ENCODE measurements at places on chromosomes 7 and 10. TPM values are rescaled to one million over a fixed set of nuclear protein-coding genes. Genes with fewer than 3 reads are reported as not detected.

The ZNF862 gene
- 11.8 TPM for polyA plus RNA-seq

The PLXNA4 gene
- 0.05 TPM for polyA plus RNA-seq

The SPDYE16 gene
- polyA plus RNA-seq = not detected

GRCh38 chr10:6563075-6563474 lies 17.0 kb downstream of the PRKCQ start:
- DNase-seq = no peak

GRCh38 chr10:112433136-112433535 lies 13.6 kb downstream of the ZDHHC6 start:
- no peak for DNase-seq

DNA sequence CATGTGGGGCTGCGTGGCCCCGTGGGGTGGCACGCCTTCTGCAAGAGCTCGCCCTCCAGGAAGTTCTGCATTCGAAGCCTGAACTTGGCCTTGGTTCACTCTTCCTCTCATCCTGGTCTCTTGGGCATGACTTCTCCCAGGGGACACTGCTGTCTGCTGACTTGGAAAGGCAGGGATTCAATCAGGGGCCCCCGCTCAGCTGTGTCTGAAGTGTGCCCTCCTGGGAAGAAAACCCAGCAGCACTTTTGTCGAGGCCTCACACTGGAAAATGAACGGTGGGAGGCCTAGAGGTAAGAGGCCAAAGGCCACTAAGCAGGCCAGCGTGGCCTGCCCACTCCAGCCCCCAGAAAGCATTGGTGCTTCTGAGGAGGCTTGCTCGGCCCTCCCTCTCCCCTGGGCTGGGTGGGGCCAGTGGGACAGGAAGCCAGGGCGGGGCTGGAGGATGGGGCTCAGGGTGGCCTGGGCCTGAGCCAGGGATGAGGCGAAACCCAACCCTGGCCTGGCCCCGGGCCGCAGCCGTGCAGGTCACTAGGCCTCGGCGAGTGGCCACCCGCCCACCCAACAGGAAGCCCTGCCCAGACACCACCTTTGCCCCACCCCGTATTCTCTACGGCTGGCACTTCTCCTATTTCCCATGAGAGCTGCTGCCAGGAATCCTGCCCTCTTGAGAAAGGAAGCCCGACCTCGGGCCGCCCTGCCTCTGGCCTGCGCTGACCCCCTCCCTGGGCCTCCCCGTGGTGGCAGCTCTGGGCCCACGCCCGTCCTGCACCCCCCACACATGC lies 81.1 kb downstream of the ZMIZ1 start:
- no peak for DNase-seq

DNA sequence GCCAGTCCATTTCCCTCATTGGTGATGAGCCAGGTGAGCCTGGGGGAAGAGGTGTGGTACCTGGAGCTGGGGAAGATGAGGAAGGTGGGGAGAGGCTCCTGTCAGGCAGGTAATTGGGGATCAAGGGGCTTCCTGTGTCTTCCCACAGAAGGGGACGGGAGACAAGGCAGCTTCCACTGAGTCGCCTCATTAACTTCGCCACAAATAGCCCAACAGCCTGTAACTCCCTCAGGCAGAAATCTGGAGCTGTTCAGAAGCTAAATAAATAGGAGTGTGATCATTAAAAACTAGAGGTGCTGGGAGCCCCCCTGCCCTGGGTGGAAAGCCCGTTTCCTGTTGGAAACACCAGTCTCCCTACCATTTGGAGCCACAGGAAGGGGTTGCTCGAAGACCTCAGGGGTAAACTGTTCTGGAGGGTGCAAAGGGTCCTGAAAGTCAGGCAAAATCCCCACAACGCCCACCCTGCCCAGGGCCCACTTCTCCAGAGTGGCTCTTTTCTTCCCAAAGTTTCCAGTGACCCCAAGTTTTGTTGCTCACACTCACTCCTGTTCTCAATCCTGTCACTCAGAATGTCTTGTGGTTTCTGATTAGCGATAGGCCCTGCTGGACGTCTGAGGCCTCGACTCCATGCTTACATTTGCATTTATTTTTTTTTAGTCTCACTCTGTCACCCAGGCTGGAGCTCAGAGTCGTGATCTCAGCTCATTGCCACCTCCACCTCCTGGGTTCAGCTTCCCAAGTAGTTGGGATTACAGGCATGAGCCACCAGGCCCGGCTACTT lies 25.7 kb downstream of the UNC5B start:
- DNase-seq = no peak

DNA sequence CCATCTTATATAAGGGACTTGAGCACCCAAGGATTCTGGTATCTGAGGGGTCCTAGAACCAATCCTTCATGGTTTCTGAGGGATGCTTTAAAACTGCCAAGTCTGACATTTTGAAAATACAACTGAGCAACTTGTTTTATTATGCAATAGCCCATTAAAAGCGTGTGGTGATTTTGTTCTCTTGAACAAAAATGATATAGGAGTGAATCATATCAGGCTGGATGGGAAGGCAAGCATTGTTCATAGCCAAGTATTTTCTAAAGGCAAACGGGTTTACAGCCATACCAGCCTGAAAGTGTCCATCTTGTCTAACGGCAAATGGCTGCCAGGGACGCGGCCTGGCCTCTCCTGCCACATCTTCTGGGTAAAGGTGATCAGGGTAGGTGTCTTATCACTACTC lies 23.4 kb downstream of the RPP38 start:
- DNase-seq = no peak

- DNase-seq = peak; percentile 62
These were observed 538.5 kb downstream of the HTR7 start for GRCh38 chr10:90319188-90319914.

DNA sequence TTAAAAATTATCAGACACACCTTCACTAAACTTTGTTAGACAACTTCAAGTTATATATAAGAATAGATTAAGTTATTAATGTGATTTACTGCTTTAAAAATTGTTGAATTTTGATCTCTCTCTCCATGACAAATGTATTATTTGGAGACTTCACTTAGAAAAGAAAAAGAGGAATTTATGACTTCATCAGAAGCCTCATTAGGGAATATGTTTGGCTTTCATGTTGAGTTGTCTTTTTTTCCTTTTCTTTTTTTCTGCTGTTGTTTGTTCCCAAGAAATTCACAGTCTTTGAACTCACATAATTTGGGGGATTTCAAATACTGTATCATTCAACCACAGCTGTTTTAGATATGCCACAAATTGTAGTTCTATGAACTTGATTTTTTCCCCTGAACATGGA lies 149.5 kb downstream of the PPP1R9A start:
- no peak for DNase-seq

GRCh38 chr7:129371487-129371886 lies 62.7 kb upstream of the STRIP2 start:
- DNase-seq = no peak

DNA sequence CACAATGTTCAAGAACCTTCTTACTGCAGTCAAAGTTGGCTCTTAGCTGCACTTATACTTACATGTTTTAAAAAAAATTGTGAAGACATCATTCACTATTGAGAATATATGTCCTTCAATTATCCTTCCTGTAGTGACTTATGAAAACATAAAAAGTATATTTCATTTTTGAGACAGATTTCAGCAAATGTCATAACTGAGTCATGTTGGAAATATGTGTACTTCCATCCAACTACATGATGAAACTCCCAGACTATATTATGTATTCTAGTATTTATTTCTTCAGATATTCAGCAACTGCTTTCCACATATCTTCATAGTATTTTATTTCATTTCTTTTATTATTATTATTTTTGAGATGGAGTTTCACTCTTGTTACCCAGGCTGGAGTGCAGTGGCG lies 160.2 kb downstream of the ARHGAP12 start:
- DNase-seq = no peak

DNA sequence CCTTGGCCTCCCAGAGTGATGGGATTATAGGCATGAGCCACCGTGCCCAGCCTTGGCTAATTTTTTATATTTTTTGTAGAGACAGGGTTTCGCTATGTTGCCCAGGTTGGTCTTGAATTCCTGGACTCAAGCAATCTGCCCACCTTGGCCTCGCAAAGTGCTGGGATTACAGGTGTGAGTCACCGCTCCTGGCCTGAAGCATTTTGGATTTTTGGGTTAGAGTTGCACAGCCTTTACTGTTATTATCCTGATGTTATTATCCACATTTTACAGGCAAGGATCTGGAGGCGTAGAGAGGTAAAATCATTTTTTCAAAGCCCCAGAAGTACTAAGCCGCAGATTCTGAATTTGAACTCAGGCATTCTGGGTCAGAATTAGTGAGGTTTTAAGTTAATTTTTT lies 75.4 kb downstream of the TCF7L2 start:
- DNase-seq = no peak

- DNase-seq = no peak
These were observed 132.0 kb downstream of the ST7 start for GRCh38 chr7:117085275-117085674.

DNA sequence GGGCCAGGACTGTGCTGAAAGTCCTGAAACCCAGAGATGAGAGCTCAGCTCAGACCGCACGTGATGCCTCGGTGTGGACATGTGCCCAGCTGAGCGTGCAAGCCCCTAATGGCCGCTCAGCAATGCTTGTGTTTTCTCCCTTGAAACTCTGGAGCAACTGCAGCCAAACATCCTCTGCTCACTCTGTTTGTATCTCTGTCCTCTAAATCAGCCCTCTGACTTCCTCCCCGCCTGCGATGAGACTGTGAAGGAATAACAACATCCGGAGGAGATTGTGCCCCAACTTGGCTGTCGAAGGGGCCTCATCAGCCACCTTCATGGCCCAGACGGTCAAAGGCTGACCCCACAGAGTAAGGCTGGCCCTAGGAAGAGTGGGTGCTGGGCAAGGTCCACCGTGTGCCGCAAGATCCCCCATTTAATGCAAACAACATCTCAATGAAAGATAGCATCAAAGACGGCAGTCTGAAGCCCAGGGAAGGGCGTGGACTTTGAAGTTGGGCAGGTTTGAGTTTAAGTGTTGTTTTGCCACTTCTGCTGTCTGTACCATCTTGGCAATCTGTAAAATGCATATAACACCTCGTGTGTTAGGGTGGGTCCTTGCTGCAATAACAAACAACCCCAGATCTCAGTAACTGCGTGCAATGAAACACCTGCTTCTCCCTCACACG lies 39.9 kb downstream of the CALML3 start:
- DNase-seq = no peak

- no peak for DNase-seq
These were observed 2.8 kb upstream of the GAL3ST4 start for GRCh38 chr7:100171087-100171681.
